ENCODE measurements at places on chromosomes 13 and 19.
A peak's percentile ranks its signal among the peaks of the same experiment; 100 is the strongest.

- peak; percentile 68 for DNase-seq
Observed at GRCh38 chr13:73754727-73755292, 379.4 kb downstream of the KLF12 start.

DNA sequence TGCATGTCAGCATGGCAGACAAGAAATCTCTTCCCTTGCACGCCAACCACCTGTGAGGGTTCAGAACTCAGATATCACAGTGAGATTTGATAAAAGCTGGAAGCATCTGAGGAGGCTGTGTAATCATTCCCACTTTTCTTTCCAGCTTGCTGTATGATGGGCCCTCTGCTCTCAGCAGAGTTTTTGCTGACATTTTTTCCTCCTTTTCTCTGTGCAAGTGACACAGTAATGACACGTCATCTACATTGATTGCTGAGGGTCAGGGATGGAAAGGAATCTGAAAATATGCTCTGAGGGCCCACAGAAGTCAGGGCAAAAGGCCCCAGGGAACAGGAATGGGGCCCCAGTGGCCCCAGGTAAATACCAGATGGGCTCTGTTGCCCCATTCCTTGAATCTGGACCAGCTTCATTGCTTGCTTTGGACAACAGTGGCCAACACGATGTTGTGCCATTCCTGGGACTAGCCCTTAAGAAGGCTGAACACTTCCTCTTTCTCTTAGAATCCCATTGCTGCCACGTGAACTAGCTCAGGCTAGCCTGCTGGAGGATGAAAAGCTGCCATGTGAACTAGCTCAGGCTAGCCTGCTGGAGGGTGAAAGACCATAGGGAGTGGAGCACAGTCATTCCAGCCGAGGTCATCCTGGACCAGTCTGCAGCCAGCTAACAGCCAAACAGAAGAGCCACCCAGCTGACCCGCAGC is 68.2 kb downstream of the CACNA1A start:
- no peak for DNase-seq

GRCh38 chr19:8459520-8460270 is 14.9 kb downstream of the HNRNPM start:
- DNase-seq: no peak

DNA sequence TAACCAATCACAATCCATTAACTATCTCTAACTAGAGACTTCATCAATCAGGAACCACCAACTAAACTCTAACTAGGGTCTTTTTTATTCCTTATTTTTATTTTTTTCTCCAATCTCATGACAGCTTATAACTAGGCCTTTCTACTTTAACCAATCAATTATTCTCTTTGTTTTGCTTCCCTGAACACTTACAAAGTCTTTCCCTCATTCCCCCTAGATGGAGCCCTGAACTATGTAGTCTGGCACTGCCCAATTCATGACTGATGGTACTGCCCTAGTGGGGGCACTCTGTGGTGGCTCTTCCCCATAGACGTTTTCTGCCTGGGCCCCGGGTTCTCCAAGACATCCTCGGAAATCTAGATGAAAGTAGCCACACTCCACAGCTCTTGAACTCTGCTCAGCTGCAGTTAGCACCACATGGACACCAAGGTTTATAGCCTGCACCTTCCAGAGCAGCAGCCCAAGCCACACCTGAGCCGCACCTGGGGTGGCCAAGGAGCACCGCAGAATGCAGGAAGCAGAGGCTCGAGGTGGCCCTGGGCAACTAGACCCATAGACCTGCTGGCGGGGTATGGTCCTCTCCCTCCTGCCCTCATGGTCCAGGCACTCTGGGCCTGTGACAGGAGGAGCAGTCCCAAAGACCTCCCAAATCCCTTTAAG is 6.6 kb downstream of the ATP7B start:
- DNase-seq: no peak

DNA sequence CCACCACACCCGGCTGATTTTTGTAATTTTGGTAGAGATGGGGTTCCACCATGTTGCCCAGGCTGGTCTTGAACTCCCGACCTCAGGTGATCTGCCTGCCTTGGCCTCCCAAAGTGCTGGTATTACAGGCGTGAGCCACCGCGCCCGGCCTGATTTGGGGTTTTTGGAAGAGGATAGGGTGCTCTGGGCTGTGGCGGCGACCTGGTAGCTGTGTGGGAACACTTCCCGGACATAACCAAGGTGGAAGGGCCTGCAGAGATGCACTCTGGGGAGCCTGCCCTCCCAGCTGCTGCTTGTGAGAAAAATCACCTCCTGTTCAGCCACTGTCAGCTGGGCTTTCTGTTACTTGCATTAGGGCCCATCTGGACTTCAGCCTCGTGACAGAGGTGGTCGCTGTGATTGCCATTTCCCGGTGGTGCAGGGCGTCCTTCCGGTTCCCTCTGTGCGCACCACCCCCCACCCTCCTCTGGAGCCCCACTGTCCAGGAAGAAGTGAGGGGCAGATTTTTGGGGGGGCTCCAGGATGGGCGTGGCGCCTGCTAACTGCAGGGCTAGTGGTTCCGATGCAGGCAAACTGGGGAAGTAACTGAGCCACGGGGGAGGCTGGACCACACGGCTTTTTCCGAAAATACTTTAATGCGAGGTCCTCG is 7.5 kb downstream of the IL4I1 start:
- DNase-seq: no peak

All from hematopoietic multipotent progenitor cell (in vitro differentiated cells).